ENCODE measurements at places on chromosomes 4 and X.

- no peak for DNase-seq
These were observed 688 bp downstream of the UFSP2 start for GRCh38 chr4:185424905-185425646.

DNA sequence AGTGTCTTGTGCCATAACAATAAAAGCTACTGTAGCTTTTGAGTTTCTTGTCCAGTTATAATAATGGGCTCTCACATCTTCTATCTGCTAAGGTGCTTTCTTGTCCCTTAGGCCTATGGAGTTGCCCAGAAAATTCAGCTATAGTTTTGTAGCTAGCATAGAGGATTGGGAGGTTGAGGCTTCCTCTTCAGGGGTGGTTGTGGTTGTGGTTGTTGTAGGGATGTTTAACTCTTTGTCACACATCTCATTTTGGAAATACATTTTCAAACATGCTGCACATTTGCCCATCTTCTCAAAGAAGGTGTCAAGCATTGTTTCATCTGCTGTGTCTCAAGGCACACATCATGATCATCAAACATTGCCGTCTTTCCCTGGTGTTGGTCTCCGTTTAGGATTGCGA, 65.0 kb downstream of the ATXN3L start:
- DNase-seq: no peak

GRCh38 chr4:102678695-102679335, 82.0 kb downstream of the MANBA start:
- DNase-seq: peak; percentile 53

DNA sequence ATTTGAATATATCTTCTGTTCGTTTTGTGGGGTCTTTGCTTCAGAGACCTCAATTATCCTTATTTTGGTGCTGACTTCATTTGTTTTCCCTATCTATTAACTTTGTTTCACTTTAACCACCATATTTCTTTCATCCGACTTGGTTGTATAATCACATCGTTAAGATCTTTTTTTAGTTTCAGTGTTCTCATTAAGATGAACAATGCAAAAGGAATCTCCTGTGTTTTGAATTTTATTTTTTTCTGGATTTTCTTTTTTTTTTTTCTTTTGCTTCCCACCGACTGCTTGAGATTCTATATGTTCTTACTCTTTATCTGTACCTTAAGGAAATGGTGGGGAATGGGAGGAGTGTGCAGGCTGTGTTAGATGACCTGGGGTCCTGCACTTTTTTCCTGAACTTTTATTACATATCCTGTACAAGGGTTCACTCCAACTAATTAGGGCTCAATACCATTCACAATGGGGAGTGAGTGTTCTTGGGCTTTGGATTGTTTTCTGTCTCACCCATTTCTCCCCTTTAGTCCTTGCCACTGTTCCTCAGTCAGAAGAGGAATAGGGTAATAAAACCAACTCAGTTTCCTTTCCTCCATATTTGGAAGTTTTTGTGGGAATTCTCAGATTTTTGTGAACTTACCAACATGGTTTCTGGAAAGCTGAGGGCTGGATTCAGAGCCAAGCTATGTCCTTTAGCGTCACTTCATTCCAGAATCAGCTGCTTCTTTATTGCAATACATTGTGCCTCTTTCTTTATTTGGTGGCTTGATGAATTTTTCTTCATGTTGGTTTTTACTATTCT, 43.2 kb upstream of the BMPR1B start:
- DNase-seq: no peak

- no peak for DNase-seq
These were observed 18.2 kb upstream of the MECP2 start for GRCh38 chrX:154115750-154116149.

DNA sequence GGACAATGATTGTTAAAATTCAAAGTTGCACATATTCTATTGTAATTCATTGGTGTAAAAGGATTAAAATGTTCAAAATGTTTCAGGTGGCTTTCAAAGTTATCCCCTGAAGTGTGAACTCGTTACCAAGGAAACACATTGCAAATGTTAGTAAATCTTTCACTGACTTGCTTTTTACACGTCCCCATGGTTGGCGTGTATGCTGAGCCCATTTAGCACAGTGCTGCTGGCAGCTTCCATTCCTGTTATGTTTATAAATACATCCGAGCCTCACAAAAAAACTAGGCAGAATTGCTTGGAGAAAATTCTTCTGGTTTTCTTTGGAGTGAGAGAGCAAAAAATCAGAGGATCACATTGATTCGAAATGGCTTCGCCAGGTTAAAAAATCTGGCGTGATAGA, 105.9 kb upstream of the HPGD start:
- no peak for DNase-seq

- DNase-seq: peak; percentile 83
These were observed 220.1 kb upstream of the PSAPL1 start for GRCh38 chr4:7654550-7655445.

- DNase-seq: peak; percentile 41
These were observed 21.0 kb downstream of the S100G start for GRCh38 chrX:16671005-16671404.

DNA sequence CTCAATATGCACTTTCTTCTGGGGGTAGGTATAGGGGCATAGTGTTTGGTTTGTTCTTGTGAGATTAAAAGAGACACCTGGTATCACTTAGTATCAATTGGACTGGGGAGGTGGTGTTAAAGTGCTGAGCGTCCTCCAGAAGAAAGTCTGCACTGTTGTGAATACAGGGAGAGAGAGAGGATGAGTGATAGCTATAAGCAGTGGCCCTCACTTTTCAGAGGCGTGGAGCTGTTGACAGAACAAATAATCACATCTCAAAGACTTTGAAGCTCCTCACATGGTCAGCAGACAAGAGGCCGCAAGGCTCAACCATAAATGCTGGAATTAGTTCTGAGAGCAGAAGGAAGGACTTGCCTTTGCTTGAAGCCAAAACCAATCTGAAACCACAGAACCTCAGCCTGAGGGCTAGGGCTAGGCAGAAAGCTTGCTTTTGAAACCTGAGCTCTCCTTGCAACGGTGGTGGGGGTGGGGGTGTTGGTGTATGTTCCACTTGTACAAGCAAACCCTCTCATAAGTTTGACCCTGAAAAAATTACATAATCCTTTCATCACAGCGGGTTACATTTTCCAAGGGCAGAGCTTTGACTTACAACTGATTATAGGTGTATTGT, 123.2 kb upstream of the SCML1 start:
- DNase-seq: peak; percentile 79

DNA sequence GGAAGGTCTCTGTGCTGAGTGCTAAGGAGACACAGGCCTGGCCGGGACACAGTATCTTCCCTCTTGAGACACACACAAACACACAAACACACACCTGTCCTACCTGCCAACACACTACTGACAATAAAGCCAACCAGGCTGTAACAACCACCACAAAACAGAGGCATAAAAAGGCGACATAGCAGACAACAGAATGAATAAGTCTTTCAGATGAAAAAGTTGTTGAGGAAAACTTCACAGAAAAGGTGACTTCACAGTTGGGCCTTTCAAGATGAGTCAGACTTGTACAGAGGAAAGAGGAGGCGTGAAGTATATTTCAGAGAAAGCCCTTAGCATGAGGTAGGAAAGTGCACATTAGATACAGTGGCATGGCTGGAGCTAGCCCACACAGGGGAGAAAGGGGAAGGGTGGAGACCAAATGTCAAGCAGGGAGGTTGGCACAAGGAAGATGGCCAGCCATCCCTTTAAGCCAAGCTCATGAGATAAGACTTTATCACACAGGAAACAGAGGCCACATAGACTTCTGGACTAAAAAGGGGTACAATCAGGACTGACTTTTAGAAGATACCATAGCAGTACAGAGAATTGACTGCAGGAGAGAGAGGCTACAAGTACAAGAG, 54.0 kb downstream of the SLC9A7 start:
- no peak for DNase-seq

DNA sequence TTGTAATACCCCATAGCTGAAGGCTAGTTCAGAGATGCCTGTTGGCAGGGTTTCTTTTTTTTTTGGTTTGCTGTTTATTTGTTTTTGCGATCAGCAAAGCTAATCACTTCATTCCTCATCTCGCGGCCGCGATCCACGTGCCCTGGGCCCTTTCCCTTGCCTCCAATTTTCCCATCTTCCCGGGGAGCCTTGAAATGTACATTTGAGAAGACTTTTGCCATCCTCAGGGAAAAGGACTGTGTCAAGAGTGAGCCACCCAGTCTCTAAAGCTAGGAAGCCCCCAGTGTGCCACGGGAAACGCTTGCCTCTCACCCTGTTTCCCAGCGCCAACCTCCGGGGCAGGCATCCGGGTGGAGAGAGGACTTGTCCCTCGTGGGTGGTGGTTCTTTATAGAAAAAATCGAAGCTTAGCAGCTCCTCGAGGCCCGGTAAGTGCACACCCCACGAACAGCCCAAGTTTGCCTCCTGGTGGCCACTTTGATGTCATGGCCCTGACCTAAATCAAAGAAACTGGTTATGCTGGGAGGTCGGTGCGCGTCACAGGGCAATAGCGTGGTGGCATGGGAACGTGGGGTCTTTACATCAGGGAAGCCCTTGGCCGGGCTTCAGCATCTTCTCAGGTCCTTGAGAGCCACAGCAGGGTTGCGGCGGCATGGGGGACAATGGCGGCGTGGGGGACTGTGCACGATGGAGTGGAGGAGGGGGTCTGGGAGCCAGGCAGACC, 42.0 kb downstream of the MAP7D3 start:
- peak; percentile 78 for DNase-seq

DNA sequence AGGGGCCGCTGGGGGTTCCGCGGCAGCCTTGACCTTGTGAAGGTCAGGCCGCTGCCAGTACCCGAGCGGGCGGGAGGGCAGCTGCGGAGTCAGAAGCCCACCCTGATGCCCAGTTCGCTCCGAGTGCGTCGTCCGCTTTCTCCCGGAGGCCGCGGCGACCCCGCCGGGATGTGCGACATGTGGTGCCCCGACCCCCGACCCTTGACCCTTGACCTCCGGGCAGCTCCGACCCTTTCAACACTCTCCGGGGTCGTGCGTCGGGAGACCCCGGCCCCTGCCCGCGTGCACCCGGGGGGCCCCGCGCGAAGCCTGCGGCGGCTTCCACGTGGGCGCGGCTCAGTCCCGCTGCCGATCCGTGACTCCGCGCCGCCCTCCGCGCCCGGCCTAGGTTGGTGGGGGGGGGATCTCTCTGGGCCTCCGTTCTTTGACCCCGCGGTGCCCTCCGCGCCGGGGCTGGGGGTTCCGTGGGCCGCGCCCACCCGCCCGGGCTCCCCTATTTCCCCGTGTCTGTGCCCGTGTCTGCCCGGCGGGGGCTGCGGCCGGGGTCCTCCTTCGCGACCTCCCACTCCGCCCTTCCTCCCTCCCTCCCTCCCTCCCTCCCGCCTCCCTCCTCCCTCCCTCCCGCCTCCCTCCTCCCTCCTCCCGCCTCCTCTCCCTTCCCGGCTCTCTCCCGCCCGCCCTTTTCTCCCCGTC, 609 bp upstream of the SLC25A6 start:
- DNase-seq: no peak

- DNase-seq: no peak
These were observed 160.9 kb downstream of the SMIM20 start for GRCh38 chr4:26074712-26075430.

GRCh38 chr4:75924309-75924827, 16.4 kb downstream of the NAAA start:
- DNase-seq: no peak

- no peak for DNase-seq
These were observed 131.9 kb downstream of the FHIP1A start for GRCh38 chr4:151540728-151541388.

GRCh38 chr4:98601708-98602107, 56.7 kb downstream of the TSPAN5 start:
- no peak for DNase-seq

DNA sequence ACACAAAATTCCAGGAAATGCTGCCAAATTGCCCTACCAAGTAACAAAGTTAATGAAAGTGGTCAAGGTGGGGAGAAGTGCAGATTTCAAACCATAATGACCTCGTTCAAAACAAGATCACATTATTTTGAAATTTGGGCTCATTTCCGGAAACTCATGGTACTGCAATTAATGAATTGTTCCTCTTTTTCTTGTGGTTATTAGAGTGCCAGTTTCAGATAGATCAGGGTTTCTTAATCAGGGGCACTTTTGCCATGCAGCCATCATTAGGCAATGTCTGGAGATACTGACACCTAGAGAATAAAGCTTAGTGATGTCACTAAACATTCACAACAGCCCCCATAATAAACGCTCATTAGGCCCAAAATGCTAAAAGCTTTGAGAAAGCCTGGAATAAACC, 381.5 kb upstream of the GALNT7 start:
- no peak for DNase-seq

DNA sequence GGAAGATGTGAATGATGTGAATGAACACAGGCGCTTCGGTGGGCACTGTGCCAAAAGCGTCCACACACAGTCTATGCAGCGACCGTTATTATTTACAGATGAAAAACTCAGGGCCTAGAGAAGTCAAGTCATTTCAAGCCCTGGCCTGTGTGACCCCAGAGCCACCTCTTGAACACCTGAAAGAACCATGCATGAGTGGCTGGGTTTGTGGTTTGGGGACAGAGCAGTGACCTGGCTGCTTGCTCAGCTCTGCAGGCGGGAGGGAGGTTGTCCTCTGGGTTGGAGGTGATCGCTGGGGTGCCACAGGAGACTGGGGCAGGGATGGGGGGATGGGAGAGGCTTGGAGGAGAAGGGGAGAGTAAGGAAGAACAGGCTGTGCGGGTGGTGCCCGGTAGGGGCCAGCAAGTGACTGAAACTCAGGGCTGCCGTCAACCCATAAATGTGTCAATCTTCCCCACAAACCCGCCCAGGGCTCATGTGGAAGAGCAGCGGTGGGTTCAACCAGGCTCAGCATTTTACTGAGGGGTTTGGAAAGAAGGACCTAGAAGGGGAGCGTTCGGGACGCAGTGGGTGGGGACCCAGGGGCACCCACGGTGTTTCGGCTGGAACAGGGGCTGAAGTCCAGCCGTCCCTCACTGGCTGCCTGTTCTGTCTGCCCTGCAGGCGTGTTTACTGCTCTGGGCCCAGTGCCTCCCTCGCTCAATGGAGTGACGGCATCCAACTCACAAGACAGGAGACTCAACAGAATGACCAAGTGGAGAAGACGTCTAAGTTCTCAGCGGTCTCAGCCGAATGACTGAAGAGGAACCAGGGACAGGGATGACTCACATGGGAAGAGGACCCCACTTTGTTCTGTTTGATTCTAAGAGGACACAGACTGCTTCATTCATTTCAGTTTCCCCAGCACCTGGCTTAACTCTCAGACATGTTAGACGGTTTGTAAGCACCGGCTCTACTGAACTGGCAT, 167.8 kb downstream of the AFAP1 start:
- peak; percentile 38 for DNase-seq

DNA sequence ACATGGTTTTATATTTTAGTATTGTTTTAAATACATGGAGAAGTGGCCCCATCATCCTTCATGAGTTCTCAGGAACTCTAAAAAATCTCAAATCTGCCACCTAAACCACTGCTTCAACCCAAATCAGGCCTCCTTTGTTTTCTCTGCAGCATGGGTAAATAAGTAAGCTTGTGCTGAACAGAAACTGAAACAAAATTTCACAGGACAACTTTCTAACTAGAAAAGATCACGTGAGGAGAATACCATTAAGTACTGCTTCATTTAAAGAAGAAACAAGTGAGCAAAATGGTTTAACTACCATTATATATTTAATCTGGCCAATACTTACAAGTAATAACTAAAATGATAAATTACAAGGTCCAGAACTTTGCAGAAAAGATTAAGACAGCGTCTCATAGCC, 2.5 kb downstream of the ARAP2 start:
- no peak for DNase-seq

- DNase-seq: no peak
These were observed 30.2 kb downstream of the PPP2R3B start for GRCh38 chrX:356385-357034.

All from ELF-1 (cell line).